GM13976 (cell line): ENCODE measurements at places on chromosomes 11 and 22.

DNA sequence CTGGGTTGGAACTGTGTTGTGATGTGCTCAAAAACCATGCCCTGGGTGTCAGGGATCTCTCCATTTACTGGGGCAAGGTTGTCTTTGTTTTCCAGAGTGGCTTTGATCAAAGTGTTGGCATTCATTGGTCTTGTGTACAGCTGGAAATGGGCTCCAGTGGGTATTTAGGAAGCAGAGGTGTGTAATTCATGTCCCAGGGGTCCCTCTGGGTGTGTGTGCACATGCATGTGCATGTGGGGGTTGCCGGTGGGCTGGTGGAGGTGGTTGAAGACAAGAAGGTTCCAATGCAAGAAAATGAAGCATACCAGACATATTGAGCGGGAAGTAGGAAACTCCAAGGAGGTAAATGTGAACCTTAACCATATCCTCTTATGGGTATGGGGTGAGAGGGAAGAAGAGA is 121.7 kb downstream of the ME3 start:
- DNase-seq = no peak

- no peak for DNase-seq
Observed at GRCh38 chr11:133679896-133680295, 147.6 kb upstream of the OPCML start.

GRCh38 chr22:44442851-44443595 is 55.0 kb downstream of the RTL6 start:
- no peak for DNase-seq

DNA sequence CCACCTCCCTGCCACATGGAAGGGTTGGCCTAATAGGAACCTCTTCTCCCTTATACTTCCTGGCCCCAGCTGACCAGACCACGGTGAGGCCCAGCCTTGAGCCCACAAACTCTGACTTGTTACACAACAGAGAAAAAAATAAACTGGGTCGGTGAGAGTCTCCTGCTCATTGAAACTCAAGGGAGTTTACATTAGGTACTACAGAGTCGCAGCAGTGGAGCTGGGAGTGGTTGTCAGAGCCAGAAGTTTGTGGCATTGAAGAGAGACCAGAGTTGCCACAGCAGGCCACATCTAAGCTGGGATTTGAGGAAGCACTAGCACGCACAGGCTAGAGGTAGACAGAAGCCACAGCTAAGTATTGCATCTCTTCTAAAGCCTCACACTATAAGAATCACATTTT is 296.2 kb downstream of the DDX10 start:
- DNase-seq = no peak

DNA sequence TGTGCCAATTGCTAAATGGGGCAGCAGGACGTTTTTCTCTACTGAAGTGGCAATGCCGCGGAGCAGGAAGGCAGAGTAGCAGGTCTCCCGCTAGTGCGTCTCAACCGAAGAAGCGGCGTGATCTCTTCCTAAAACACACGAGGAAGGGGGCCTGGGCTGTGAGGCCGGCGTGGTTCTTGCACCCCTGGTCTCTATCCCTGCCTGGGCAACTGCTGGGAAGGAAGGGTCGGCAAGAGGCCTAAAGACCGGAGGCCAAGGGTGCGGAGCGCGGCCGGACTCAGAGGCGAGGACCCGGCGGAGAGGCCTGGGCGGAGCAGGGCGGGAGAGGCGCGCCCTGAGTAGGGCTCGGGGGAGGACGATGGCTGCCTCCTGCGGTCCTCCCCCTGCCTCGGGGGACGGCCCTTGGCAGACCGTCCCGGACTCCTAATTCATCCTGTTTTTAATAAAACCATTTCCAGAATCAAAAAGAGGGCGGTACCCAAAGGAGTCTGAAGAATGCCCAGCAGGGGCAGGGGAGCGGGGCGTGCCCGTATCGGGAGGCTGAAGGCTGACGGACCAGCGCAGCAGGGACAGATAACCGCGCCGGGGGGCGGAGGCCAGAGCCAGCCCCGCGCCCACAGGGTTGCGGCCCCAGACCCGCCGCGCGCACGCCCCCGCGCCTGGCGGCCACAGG is 572 bp upstream of the APLP2 start:
- DNase-seq = no peak

DNA sequence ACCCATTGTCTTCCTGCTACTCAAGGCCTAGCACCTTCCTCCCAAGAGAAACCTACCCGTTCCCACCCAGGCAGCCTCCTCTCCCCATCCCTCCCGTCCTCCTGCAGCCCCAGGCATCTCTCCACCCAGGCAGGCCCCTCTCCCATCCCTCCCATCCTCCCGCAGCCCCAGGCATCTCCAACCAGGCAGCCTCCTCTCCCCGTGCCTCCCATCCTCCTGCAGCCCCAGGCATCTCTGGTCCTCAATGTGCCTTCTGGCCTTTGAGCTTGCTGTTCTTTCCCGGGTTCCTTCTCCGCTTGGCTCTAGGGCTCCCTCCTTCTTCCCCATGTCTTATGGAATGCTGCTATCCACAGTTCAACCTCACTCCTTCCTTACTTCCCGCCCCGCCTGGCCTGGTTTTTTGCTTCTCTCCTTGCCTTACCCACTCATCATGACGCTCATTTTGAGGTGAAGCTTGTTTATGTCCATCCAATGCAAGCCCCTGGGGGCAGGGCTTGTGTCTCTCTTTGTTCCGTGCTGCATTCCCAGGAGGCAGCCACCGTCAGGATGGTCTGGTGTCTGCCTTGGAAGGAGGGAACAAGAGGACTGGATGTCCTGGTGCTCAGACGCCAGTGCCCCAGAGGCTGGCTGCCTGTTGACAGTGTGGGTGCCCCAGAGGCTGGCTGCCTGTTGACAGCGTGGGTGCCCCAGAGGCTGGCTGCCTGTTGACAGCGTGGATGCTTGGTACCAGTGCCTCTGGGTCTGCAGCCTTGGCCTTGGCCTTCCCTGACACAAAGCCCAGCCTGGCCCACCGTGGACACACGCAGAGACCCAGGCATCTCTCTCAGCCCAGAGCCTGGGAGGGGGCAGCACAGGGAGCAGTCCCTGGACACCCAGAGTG is 815.7 kb downstream of the BRD1 start:
- DNase-seq = no peak

- DNase-seq = no peak
Observed at GRCh38 chr22:17882727-17883126, 108.5 kb upstream of the BID start.

- no peak for DNase-seq
Observed at GRCh38 chr11:129747071-129747470, 68.6 kb upstream of the TMEM45B start.

DNA sequence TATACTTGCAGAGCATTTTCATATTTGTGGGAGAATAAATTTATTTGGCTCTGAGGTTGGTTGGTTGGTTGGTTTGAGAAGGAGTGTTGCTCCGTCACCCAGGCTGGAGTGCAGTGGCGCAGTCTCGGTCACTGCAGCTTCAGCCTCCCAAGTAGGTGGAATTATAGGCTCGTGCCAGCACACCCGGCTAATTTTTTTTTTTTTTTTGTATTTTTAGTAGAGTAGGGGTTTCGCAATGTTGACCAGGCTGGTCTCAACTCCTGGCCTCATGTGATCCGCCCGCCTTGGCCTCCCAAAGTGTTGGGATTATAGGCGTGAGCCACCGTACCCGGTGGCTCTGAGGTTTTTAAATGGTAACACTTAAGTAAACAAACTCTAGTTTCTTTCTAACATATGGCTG is 161.1 kb downstream of the TEAD1 start:
- DNase-seq = no peak

GRCh38 chr22:38187413-38188212 is 6.0 kb upstream of the PLA2G6 start:
- DNase-seq = no peak

- no peak for DNase-seq
Observed at GRCh38 chr11:115241899-115242298, 262.3 kb downstream of the CADM1 start.
